Stimulated activated CD4-positive, alpha-beta T cell treated with anti-CD3 and anti-CD28 coated beads, Interleukin-1b, Interleukin-23, amount 100 ng/mL, for 1 hour (primary cell): ENCODE measurements at places on chromosomes 7 and 10.

DNA sequence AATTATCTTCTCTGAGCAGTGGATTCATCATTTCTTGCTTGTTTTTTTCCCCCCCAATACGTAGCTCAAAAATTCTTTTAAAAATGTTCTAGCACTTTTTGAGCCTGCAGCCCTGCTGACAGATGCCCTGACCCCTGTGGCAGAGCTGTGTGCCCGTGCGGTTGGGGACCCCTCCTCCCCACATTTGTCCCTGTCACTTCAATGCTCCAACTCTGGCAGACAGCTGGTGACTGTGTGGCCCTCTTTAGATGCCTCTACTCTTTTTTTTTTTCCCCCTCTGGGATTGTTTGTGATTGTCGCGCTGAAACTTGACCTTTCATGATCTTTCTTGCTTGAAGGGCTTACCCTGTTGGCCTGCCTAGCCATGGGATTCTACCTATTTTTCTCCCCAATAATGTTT is 214.1 kb downstream of the TMEM178B start:
- no peak for DNase-seq

GRCh38 chr7:19410106-19410505 is 264.9 kb upstream of the FERD3L start:
- DNase-seq = no peak

DNA sequence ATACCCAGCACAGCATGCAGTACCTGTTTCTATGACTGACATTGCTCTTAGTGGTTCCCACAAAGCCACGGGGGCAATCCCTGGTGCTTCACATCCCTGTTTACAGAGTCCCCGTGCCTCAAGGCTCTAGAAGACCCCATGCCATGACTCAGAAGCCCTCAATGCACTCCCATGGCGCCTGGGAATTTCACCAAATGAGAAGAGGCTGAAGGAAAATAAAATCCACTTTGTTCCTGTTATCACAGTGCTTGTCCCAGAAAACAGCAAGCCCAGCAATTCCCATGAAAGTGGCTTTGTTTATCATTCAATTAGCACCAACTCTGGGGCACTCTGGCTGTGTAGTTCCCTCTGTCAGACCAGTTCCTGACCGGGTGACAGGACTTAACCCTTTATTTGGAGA is 268.3 kb downstream of the TNS3 start:
- no peak for DNase-seq

GRCh38 chr7:44315301-44315903 is 10.0 kb downstream of the CAMK2B start:
- no peak for DNase-seq

- no peak for DNase-seq
These were observed 97.4 kb downstream of the ZRANB1 start for GRCh38 chr10:125039354-125039769.

DNA sequence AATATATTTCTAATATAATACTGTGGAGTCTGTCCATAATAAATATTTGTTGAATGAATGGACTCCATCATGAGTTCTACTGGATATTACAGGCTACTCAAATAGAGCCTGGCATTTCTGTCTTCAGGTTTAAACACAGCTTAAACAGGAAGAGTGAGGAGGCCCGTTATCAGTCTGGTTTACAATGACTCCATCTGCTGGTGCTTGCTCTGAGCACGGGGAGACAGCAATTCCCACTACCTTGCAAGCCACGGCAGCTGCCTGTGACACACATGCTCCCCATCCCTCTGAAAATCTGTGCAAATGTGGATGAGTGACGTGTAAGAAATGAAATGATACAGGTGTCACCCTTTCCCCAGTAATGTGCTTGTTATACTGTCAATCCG is 293.5 kb upstream of the IMMP2L start:
- no peak for DNase-seq

GRCh38 chr10:46226232-46226631 is 60.6 kb upstream of the ANTXRL start:
- DNase-seq = no peak

DNA sequence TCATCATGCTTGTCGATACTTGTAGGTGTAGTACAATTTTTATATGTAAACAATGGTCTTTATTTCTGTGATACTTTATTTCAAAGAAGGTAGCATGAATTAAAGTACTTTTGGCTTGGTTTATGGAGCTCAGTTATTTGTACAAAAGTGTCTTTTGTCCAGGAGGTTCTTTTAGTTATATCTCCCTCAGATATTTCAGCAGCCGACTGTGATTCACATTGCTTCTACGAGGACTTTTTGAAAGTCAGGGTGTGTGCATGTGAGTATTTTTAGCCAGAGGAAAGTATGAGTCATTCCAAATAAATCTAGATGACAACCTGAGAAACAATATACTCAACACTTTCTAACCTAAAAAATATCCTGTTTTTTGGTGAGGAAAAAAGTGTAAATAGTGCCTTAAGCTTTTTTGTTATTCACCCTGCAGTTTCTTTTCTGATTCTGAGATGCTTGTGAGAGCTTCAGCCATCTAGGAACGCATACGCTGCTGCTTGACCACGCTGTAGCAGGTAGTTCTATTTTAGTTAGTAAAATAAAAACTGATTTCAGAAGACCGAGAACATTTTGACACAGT is 595 bp upstream of the SUN1 start:
- DNase-seq = no peak

DNA sequence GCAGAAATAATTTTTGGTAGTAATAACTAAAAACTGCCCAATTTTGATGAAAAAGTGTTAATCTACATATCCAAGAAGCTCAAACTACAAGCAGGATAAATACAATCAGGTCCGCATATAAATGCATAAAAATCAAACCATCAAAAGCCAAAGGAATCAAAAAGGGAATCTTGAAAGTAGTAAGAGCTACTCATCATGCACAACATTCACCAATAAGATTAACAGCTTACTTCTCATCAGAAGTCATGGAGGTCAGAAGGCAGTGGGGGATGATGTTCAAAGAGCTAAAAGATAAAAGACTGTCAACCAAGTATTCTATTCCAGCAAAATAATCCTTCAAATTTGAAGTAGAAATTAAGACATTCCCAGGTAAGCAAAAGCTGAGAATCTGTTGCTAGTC is 76.4 kb downstream of the CRPPA start:
- no peak for DNase-seq

- DNase-seq = no peak
These were observed 993 bp upstream of the SND1 start for GRCh38 chr7:127650847-127651555.

GRCh38 chr7:150685219-150686029 is at the start of gene GIMAP2:
Gene GIMAP2 (plus strand): TSS chr7:150685706. CDS start chr7:150687060, 1,354 bp downstream.
- no peak for DNase-seq

DNA sequence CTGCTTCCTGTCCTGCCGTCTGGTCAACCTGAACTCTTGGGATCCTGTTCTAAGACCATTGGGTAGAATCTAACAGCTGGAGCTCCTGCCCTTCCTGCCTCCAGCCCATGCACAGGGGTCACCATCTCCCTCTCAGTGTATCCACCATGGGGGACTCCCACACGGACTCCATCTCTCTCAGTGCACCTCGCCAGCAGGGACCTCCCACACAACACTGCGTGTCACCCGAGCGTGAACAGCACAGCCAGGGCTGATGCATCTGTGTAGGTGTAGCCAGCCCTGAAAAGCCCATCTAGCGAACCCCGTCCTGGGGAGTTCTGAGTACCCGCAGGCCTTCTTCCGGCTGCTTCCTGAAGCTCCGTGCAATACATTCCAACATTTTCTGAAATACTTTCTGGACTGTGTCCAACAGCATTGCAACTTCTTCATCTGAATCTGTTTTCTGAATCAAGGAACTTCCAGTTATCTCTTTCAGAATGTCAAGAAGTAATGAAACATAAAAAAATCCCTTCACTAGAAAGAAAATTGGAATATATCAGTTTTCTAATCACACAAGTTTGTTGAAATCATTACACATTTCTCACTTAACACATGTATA is 52.5 kb downstream of the NCAPG2 start:
- DNase-seq = no peak

DNA sequence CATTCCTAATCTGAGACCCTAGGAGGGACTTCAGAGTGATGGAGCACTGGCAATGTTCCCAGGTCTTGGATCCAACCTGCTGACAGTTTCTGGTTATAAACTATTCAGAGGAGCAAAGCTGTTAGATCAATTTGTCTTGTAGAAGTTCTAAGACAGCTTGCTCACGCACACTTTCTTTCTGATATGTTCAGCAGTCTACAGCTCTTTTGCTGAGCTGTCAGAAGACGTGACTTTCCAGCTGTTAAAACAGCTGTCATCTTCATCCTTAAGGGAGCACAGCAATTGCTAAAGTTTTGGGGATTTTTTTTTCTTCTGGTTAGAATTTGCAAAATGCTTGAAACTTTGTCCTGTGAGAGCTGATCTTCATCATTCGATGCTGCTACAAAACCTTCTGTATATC is 823.1 kb downstream of the SORCS1 start:
- no peak for DNase-seq

DNA sequence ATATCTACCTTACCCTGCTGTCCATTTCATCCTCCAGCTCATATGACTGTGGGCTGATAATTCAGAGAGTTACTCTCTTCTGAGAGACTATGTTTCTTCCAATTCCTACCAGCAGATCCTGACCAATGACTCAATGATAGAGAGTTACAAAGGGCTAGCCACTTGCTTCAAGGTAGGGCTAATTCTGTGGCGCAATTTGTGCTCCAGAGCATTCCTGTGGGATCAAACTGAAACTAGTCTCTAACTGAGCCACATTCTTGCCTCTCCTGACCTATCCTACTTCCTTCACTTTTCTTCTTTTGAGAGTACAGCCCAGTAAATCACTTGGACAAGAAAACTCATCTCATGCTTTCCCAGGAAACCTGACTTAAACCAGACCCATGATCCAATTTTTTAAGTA is 17.9 kb upstream of the ASZ1 start:
- no peak for DNase-seq

GRCh38 chr7:24773646-24774045 is 16.4 kb upstream of the GSDME start:
- DNase-seq = no peak

DNA sequence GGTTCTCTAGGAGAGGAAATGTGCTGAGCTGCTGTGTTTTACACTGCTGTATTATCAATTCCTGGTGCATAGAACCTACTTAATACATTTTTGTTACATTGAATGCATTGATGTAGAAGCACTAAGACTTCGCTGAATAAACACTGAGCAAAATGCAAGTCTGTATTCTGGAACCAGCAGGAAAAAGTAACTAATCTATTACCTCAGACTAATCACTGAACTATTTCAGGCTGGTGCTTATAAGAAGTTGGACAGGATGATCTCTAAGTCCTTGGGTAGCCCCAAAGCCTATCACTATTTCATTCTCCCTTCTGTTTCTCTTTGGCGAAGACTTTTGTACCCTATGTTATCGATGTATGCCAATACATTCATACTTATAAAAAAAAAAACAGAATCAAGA is 87.2 kb upstream of the LRRTM3 start:
- no peak for DNase-seq

DNA sequence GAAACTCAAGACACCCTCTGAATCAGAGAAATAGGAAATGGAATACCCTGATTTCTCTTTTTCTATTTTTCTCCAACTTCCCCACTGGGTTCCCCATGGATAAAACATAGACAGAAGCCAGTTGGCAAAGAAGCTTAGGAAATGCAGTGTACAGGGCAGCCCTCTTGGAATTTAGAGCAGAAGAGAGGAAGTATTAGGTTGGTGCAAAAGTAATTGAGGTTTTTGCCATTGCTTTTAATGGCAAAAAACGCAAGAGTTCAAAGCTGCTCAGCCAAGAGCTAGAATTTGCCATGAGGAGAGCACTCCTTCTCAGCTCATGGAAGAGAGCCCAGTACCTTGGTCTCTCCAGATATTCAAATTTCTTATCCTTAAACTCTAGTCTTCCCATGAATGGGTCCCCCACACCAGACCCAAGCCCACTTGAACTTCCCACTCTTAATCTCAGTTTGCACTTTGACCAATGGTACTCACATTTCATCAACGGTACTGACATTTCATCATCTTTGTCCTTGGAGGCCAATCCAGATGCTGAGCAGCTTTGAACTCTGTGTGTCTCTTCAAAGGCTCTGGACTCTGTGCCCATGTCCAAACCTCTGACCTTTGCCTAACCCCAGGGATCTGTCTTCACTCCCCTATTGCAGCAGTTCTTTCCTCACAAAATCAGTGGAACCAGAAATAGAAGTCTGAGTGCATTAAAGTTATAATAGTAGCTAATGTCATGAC is 73.2 kb upstream of the PPP1R3C start:
- no peak for DNase-seq

DNA sequence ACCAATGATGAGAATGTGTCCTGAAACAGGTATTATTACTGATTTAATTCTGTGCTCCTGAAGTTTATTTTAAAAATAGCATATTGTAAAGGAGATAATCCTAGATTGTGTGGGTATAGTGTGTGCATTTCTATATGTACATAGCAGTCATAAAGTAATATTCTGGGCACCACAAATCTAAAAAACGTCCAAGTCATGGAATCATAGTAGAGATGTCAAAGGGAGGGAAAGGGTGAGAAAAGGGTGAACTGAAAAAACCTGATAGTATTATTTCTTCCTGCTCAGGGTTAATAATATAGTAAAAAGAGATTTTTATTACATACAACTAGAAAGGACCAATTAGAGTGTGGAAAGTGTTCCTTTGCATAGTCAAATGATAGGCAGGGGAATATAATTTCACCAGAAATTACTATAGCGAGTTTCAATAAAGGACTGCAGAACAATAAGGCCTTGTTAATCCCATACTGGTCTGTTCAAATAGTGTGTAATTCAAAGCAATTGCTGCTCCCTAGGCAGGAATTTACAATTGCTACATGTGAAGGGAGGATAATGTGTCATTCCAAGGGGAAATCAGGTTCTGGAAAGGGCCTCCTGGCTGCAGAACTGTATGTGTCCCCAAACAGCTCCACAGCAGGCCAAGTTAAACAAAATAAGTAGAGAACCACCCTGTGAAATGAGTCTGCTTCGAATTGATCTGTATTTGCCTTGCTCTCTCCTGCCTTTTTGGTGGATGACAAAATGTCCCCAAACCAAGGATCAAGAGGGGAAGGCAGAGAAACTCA is 42.5 kb upstream of the KMT2E start:
- no peak for DNase-seq

- no peak for DNase-seq
These were observed 625.5 kb upstream of the GALNT17 start for GRCh38 chr7:70506434-70506833.

- DNase-seq = no peak
These were observed 26.1 kb downstream of the LRRC4 start for GRCh38 chr7:128005117-128005516.
